BJ (cell line): ENCODE measurements at places on chromosomes 3 and 15.

GRCh38 chr3:112038863-112039262 lies 4.3 kb downstream of the TMPRSS7 start:
- DNase-seq, result no peak

- no peak for DNase-seq
Measured at GRCh38 chr3:183151086-183151485, 11.4 kb downstream of the LAMP3 start.

DNA sequence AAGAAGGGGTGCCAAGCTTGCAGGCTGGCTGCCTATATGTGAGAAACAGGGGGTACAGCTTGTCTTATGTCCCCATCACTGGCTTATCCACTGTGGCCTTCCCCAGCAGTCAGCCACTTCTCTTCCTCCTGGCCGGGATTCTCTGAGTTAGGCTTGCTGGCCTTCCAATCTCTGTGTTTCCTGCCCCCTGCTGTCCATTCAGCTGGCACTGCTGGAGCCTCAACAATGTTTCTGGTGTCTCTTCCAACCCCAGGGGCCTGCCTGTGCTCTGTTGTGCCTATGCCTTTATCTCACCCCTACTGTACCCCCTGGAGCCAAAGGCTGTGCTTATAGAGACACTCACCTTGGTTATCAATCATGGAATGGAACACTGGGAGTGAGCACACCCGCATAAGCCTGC lies 36.5 kb downstream of the ANAPC13 start:
- DNase-seq, result no peak

- no peak for DNase-seq
Measured at GRCh38 chr3:74003734-74004133, 379.0 kb upstream of the PDZRN3 start.

GRCh38 chr15:31387092-31387478 lies 60.5 kb downstream of the KLF13 start:
- DNase-seq, result no peak

DNA sequence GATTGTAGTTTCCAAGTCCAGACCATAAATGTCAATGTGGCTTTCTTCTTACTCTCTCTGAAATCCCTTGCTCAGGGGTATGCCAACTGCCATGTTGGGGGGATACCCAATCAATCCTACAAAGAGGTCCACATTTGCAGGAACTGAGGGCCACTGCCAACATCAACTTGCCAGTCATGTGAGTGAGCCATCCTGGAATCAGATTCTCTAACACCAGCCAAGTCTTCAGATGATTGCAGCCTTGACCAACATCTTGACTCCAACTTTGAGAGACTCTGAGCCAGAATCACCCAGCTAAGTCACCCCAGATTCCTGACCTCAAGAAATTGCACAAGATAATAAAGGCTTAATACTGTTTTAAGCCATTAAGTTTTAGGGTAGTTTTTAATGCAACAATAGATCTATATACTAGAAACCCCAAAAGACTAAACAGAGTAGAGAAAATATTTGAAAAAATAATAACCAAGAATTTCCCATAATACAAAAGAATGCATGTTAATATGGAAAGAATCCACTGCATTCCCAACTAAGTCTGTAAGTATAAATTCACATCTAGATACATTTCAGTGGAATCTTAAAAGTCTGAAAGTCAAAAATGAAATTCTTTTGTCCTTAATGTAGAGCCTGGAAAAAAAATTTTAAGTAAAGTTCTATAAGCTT lies 22.4 kb downstream of the ISG20 start:
- no peak for DNase-seq

DNA sequence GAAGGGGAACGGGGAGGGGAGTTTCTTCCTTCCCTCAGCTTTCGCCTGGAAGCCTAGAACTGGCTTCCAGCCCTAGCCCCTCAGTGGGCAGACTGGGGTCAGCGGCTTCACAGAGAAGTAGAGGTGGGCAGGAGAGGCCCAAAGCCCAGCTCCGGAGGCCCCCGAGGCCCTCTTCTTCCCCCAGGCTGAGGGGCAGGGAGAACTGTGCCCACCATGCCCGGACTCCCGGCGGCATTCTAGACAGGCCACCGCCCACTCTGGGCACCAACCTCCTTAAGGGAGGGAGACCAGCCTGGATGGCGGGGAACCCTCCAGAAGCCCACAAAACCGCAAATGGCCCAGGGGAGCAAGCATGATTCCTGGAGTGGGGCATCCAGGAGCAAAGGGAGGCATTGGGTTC lies 17.9 kb downstream of the HAPLN3 start:
- no peak for DNase-seq

- no peak for DNase-seq
Measured at GRCh38 chr15:74258456-74259291, 22.5 kb downstream of the CCDC33 start.

GRCh38 chr3:188490416-188490815 lies 336.5 kb downstream of the LPP start:
- no peak for DNase-seq

DNA sequence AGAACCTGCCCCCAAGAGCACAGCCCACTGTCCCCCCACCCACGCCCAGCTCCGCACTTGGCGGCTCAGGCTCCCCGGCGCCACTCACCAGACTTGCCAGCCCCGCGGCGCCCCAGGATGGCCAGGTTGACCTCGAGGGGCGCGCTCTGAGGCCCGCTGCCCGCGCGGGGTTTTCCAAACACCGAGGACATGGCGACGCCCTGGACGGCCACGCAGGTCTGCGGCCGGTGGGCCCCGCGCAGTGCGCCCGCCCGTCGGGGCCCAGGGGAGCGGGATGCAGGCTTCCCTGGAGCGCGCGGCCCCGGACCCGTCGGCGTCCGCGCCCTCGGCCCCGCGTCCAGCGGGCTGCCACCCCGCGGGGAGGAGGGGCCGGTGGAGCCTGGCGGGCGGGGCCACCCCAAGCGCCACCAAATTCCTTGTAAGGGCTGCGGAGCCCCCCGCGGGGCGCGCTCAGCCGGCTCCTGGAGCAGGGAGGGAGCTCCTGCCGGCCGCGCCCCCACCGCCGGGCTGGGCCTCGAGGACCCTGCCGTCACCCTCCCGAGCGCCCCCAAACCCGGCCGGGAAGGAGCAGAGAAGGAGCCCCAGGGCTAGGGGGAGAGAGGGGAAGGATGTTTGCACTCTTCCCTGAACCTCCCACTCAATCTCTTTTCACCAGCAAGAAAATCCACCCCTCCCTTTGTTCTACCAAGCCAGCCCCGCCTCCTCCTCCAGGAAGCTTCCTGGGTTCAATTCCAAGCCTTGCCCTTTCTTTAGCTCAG lies at the start of gene RASL12:
RASL12 (minus strand) TSS at position 347 of the 758 bp plus-strand sequence; CDS start at position 191, 156 bp downstream.
- no peak for DNase-seq

DNA sequence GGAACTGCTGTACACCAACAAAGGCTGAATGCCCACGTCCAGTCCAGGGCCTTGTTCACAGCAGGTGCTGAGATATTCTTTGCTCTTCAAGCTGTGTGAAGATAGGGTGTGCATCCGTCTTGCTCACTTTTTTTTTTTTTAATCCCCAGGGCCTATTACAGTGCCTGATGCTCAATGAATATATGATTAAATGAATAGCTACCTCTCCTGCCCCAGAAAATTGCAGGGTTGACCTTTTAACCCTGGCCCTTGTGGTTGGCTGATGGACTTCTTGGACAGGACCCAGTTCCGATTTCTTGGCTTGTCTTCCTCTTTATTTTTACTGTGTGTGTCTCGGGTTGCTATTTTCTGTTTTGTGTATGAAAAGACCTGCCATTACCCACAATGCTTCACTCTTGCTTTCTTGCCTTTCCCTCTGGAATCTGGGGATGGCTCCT lies 2.9 kb upstream of the FYTTD1 start:
- DNase-seq, result no peak

DNA sequence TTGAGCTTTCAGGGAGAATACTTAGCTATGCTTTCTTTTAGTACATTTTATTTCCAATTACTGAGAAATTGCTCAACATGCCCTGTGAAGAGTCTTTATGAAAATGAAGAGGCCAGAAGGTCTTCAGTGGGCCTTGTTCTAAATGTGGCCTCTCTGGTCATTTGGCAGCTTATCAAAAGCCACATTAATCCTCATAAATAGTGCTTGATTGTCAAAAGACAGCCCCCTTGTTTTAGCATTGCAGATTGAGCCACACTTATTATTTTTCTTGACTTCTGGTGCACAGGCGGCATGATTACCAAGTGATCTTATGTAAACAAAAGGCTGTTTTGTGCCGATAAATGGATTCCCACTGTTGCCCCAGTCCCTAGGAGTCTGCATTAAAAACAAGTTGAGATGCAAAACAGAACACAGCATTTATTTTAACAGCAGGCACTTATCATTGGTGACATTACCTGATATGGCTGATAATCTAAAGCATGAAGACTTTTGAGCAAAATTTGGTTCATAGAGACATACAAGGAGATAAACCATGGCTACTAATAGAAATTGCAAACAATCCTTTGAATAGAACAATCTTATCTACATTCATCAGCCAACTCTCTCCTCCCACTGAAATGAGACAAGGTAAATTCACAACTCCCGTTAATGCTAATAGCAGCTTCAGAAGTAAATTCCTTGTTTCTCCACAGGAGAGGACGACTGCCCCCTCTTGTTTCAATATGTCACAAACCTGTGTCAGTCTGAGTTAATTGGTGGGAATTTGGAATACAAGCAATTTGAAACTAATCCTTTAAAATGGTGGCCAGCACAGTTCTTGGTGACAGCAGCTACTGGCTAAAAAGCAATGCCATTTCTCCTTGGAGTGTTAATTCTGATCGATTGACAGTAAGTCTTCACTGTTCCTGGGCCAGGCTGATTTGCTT lies 194.3 kb downstream of the NSUN3 start:
- DNase-seq, result no peak

- no peak for DNase-seq
Measured at GRCh38 chr3:143040261-143040879, 39.0 kb downstream of the U2SURP start.

DNA sequence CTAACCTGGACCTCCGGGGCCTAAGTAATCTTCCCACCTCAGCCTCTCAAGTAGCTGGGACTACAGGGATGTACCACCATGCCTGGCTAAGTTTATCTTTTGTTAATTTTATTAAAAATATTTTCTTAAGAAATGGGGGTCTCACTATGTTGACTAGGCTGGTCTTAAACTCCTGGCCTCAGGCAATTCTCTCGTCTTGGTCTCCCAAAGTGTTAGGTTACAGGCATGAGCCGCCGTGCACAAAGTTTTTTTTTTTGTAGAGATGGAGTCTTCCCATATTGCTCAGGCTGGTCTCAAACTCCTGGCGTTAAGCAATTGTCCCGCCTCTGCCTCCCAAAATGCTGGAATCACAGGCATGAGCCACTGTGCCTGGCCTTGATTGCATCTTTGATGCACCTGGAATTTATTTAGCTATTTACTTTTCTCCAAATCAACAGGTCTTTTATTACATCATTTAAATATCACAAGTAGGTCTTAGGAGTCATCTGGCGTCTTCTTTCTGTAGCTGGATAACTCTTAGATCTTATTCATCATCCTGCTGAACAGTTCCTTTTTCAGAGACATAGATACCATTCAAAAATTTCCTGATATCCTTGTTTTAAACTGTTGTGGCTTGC lies 7.8 kb upstream of the MAP2K1 start:
- no peak for DNase-seq

DNA sequence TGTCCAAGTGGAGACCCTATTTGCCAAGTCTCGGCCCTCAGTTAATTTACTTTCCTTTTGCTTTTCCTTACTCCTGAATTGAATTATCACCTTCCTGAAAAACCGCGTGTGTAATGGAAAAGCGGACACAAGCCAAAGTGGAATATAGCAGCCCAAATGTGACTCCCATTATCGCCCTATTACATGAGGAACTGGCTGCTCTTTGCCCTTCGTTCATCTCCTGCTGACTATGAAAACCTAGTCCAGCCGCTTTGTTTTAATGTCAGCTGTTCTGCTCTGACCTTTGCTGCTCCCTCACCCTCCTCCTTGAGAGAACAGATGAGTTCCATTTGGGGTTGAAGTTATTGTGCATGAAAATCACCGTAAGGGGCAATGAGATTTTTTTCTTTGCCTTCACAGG lies 632.7 kb upstream of the SUCLG2 start:
- no peak for DNase-seq

- no peak for DNase-seq
Measured at GRCh38 chr3:167861649-167862048, 126.1 kb downstream of the SERPINI1 start.

DNA sequence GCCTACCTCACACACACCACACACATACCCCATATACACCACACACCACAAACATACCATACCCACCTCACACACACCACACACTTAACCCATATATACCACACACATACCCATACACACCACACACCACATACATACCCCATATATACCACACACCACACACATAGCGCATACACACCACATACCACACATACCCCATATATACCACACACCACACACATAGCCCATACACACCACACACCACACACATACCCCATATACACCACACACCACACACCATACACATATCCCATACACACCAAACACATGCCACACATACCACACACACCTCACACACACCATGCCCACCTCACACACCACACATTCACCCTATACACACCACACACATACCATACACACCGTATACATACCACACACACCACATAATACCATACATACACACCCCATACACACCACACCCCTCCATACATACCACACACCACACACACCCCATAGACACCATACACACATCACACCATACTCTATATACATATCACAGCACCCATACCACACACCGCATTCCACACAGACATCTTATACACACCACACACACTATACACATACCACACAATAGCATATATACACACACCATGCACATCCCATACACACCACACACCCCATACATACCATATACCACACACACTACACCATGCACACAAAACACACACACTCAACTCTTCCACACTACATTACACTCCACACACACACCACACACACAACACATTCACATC lies 29.5 kb downstream of the APBA2 start:
- DNase-seq, result no peak

- DNase-seq, result no peak
Measured at GRCh38 chr15:82398785-82399184, 30.8 kb upstream of the GOLGA6L9 start.

- DNase-seq, result no peak
Measured at GRCh38 chr3:101851072-101851770, 1.9 kb downstream of the NFKBIZ start.

- DNase-seq, result no peak
Measured at GRCh38 chr3:196179380-196180308, 31.6 kb downstream of the ZDHHC19 start.

DNA sequence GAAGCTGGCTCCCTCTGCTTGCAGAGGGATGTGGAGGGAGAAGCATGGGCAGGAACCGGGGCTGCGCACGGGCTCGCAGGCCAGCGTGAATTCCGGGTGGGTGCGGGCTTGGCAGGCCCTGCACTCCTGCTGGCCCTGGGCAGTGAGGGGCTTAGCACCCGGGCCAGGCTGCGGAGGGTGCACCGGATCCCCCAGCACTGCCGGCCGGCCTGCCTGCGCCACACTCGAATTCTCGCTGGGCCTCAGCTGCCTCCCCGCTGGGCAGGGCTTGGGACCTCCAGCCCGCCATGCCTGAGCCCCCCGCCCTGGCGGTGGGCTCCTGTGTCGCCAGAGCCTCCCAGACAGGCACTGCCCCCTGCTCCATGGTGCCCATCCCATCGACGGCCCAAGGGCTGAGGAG lies 47.6 kb upstream of the SPATA12 start:
- no peak for DNase-seq
